ENCODE measurements at places on chromosomes 6 and 20.

DNA sequence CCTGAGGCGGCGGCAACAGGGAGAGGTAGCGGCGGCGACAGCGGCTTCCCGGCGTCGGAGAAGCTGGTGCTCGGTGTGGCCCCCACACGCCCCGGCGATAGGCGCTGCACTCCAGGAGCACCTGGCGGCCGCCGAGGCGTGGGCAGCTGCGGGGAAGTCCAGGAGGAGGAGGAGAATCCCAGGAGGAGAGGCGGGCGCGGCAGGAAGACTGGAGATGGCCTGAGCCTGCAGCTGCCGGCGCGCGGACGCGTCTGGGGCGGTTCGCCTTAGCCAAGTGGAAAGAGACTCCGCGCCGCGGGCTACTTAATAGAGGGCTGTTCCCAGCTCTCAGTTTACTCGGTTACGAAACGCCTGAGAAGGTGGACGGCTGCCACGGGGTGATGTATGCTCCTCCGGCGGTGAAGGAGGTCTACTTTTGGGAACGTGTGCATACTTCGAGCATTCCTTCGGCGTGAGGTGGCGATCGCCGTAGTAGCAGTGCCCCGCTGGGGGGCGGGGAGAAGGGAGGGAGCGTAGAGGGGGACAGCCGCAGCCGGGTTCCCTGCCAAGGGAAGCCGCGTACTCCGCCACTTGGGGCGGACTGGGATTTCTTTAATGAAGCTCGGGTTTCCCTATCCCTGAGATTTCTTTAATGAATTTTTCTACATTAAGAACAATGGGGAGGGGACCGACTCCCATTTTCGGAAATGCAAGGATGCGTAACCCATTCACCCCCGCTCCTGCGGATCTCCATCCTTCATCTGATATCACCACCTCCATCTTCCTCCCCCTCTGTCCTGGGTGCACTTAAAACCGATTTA, at the start of gene COL12A1:
Gene COL12A1 (minus strand): TSS at position 278 of the 800 bp plus-strand sequence. CDS start 3,261 bp downstream, outside the sequence.
- DNase-seq: peak; percentile 22

GRCh38 chr6:43125119-43125518, 46.0 kb upstream of the SRF start:
- no peak for DNase-seq

DNA sequence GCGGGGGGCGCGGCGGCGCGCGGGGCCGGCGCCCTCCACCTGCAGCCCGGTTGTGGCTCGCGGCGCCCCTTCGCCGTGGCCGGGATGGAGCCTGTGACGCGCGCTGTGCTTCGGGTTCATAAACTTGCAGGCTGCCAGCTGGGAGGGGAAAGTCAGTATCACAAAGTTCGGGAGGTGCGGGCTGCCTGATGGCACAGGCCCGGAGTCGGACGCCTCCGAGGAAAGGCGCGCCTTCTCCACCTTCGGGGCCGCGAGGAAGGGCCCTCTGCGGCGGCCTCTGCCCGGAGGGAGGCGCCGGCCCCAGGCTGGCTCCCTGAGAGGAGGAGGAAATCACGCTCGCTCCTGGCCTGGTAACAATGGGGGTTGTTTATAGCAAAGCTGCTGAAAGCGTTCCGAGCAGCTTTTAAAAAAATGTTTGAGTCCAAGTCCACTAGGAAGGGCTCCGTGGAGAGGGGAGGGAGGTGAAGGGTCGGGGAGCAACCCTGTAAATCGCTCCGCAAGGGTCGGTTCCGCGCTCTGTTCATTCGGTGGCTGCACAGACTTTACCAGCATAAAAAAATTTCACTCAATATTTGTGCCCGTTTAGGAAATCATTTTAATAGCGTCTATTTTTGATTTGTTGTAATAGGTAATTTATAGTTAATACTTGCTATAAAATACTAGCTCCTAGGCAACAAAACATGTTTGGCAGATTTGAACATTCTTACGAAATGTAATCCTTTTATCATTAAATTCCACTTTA, 1.0 kb downstream of the AFDN start:
- DNase-seq: no peak

DNA sequence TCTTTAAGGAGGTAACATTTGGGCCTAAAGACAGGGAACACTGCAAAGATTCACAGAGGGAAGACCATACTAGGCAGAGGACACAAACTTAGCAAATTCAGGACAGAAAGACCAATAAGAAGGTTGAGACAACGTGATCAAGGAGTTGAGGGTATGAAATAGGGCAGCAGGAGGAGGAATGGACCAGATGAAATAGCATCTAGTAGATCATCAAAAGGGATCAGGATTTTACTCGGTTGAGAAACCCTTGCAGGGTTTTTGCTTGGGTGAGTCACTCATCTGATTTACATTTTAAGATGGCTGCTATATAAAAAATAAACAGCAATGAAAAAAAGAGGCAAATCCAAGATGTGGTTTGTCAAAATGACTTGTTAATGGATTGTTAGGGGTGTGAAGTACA, 4.7 kb downstream of the BCLAF1 start:
- DNase-seq: no peak

DNA sequence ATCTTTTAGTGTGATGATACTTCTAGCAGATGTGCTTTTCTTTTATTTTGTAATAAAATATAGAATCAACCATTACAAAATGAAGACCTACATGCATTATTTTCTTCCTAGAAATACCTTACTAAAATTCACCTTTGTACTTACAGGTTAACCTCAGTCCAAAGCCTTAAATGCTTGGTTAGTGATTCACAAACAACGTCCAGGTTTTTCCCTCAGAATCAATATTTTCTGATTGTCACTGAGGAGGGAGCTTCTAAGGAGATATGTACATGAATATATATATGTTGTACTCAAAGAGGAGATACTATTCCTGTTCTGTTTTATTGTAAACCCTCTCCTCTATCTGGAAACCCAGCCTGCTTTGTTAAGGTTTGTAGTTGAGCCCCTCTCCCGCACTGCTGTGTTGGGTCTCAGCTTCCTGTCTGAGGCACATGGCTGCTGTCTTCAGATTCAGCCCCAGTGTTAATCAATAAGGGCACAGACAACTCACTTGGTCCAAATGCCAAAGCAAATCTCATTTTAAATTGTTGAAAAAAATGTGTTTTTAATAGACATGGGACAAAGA, 33.9 kb upstream of the HS3ST5 start:
- DNase-seq: no peak

DNA sequence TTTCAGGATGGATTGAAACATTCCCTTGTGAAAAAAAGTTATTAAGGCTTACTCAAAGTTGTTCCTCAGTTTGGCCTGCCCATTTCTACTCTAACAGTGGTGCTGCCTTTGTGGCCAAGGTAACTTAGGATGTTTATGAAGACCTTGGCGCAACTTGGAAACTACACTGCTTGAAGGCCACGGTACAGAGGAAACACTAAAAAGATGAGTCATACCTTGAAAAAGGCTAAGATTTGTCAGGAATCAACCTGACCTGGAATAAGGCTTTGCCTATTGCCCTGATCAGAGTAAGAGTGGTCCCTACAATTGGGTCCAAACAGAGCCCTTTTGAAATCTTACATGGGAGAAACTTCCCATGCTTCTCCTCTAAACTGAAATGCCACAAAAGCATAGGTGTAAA, 119.9 kb upstream of the MOCS1 start:
- DNase-seq: no peak

Measured in esophagus squamous epithelium (tissue), 5 donors.